ENCODE measurements at places on chromosomes 6 and 20. TPM values are rescaled to one million over a fixed set of nuclear protein-coding genes. Genes with fewer than 3 reads are reported as not detected.
A peak's percentile ranks its signal among the peaks of the same experiment; 100 is the strongest.

CALHM5 gene
- total RNA-seq = 1.4 TPM

GRCh38 chr6:29647927-29648642 is 8.8 kb upstream of the MOG start:
- no peaks in the 10 kb centered on the region for H3K36me3 ChIP-seq
- no peak for DNase-seq
- no peak overlapping the region for H3K4me3 ChIP-seq
- no peaks in the 10 kb centered on the region for H3K27me3 ChIP-seq

DNA sequence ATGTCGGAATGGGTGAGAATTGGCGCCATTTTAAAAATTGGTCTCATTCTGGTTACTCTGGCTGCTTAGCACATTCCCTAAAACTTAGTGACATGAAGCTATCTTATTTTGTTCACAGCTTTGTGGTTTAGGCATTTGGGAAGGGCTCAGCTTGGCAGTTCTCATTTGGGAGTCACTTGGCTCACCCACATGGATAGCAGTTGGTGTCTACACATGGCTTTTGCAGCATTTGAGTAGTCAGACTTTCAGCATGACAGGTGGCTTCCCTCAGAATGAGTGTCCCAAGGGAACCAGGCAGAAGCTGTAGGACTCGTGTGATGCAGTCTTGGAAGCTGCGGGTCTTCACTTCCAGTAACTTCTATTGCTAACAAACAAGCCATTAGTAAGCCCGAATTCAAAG is 64.6 kb downstream of the UST start:
- no peak for DNase-seq
- H3K27me3 ChIP-seq = no peaks in the 10 kb centered on the region
- H3K4me1 ChIP-seq = peaks cover 4% of the 10 kb centered on the region
- no peak overlapping the region for H3K4me3 ChIP-seq

- no peaks in the 10 kb centered on the region for H3K4me1 ChIP-seq
- no peak for DNase-seq
- no peaks in the 10 kb centered on the region for H3K36me3 ChIP-seq
- H3K27ac ChIP-seq = no peak overlapping the region
- no peaks in the 10 kb centered on the region for H3K27me3 ChIP-seq
Observed at GRCh38 chr20:60371384-60371783, 413.2 kb downstream of the CDH26 start.

DNA sequence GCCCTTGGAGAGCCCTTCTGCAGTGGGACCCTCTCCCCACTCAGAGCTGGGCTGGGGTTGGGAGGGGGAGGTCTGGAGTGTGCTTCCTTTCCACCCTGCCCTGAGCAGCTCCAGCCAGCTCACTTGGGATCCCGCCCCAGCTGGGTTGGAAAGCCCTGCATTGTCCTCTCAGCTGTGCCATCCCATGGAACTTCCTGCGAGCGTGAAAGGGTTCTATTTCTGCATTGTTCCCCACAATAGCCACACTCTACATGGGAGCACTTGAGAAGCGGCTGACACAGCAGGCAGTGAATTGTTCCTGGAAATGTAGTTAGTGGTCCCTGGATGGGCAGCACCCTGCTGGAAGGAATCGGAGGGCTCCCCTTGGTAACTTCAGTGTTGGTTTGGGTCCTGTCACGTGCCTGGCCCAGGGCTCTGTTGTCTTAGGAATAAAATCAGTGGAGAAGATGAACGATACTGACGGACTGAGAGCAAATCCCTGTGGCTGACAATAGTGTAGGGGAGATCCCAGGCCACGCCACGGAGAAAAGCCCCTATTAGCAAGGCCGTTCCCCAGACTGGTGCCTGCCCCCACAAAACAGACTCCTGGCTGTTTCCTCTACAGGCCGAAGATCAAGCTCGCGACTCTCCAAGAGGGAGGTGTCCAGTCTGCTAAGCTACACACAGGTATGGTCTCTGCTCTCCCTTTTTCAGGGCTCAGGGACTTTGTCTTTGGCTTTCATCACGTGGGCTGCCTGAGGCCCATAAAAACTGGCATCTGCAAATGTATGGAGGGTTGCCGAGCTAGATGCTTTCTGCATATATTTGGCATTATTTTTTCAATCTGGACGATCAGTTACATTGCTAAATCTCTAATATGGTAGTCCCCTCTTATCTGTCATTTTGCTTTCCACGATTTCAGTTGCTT is 18.8 kb downstream of the DNMT3B start:
- no peak overlapping the region for H3K27ac ChIP-seq
- H3K4me1 ChIP-seq = peaks cover 18% of the 10 kb centered on the region
- H3K27me3 ChIP-seq = no peaks in the 10 kb centered on the region
- no peaks in the 10 kb centered on the region for H3K36me3 ChIP-seq
- no peak for DNase-seq

SCGN gene
- not detected for total RNA-seq

- no peaks in the 10 kb centered on the region for H3K36me3 ChIP-seq
- peaks cover 6% of the 10 kb centered on the region for H3K27me3 ChIP-seq
- no peak overlapping the region for H3K27ac ChIP-seq
- H3K4me1 ChIP-seq = peaks cover 8% of the 10 kb centered on the region
- DNase-seq = no peak
Observed at GRCh38 chr6:14241255-14242070, 123.9 kb downstream of the CD83 start.

PRSS16 gene
- 16.2 TPM for total RNA-seq

DNA sequence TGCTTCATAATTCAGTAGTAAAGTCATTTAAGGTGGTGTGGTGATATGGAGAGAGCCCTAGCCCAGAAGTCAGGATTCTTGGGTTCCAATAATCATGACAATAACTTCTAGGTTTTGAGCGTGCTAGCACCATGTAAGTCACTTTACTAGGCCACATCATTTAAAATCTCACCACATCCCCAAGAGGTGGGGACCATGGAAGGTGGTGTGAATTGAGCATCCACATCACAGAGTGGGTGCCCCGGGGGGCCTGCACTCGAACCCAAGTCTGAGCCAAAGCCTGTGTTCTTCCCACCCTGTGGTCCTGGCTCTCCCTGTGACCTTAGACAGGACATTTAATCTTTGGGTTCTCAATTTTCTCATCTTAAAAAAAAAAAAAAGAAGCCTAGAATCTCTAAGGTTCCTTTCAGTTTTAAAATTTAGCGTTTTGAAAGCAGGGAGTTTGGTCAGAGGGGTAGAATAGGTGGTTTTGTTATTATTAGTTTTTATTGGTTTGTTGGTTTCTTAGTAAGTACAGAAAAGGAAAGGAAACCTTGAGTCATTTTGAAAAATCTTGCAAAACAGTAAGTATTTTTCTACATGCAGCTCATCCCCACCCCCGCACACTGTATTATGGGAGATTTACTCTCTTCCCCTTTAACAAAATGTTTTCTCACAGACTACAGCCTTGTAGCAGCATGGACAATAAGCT is 26.4 kb downstream of the ARMC2 start:
- peaks cover 4% of the 10 kb centered on the region for H3K4me1 ChIP-seq
- H3K36me3 ChIP-seq = peaks cover 22% of the 10 kb centered on the region
- no peaks in the 10 kb centered on the region for H3K27me3 ChIP-seq
- no peak overlapping the region for H3K27ac ChIP-seq
- no peak overlapping the region for H3K4me3 ChIP-seq

DNA sequence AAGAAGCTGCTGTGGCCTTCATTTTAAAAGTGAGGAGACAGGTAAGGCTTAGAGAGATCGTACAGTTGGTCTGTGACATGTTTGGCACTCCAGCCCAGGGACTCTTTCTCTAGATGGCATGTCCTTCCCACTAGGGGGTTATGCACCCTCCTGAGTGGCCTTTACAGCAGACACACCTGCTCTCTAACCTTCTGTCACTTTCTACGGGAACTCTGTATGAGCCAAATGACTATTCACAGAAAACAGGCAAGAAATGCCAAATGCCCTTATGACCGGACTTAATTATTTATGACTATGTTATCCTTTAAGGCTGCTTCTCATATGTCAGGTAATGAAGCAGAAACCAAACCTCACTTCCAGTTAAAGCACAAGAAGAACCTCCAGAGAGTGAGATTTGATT is 91.2 kb downstream of the MAP3K5 start:
- peaks cover 32% of the 10 kb centered on the region for H3K4me1 ChIP-seq
- no peaks in the 10 kb centered on the region for H3K27me3 ChIP-seq
- no peak for DNase-seq
- no peak overlapping the region for H3K27ac ChIP-seq
- H3K36me3 ChIP-seq = no peaks in the 10 kb centered on the region

KLHDC3 gene
- 95.1 TPM for total RNA-seq

SLC44A4 gene
- total RNA-seq = 0.66 TPM

CLVS2 gene
- total RNA-seq = 0.11 TPM

DNA sequence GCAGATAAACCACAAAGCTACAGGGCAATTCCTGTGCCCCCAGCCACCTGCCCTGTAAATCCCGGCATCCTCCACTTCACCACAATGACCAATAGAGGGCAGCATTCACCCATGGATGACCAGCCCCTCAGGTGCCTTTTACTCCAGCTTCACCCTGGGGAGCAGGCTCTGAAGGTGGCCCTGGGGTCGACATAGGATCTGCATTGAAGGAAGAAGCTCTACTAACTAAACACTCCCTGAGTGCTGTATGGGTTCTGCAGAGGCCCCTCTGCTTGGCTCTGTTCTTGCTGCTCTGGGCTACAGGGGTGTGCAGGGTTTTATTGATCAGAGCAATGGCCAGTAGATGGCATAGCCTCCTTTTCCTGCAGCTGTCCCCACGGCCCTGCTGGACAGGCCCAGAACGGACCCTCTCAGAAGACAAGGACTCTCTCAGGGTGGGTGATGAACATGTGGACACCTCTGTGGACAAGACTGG is 20.3 kb downstream of the CST4 start:
- DNase-seq = peak; percentile 63
- H3K27me3 ChIP-seq = no peaks in the 10 kb centered on the region
- no peaks in the 10 kb centered on the region for H3K36me3 ChIP-seq
- H3K4me3 ChIP-seq = no peak overlapping the region
- H3K4me1 ChIP-seq = no peaks in the 10 kb centered on the region
- H3K27ac ChIP-seq = no peak overlapping the region

GRCh38 chr6:55276745-55277530 is 50.3 kb upstream of the GFRAL start:
- H3K4me1 ChIP-seq = peaks cover 18% of the 10 kb centered on the region
- H3K27ac ChIP-seq = peak overlapping the region; percentile 68
- DNase-seq = peak; percentile 45
- H3K4me3 ChIP-seq = peak overlapping the region; percentile 61

DNA sequence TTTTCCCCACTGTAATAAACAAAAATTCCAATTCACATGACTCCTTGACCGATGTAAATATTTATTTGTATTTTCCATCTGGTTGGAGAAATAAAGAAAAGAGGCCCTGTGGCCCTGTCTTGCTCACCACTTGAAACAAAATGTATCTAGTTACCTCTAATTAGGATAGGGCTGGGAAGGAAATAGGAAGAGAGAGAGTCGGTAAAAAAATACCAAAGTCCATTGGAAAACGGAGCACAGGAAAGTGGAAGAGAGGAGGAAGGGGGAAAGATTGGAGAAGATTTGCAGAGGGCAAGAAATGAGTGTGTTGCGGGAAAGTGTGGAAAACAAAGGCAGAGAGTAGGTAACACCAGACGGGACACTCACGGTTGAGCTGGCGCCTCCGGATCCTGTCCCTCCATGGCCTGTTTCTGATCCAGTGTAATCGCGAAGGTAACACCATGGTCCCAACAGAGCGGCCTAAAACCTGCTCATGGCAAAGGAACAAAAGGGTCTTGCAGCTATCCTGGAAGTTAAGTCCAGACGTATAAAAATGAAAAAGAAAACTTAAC is 105.8 kb upstream of the RIPOR2 start:
- H3K27me3 ChIP-seq = no peaks in the 10 kb centered on the region
- H3K36me3 ChIP-seq = no peaks in the 10 kb centered on the region
- no peak for DNase-seq
- no peaks in the 10 kb centered on the region for H3K4me1 ChIP-seq
- H3K4me3 ChIP-seq = no peak overlapping the region
- no peak overlapping the region for H3K27ac ChIP-seq

DNA sequence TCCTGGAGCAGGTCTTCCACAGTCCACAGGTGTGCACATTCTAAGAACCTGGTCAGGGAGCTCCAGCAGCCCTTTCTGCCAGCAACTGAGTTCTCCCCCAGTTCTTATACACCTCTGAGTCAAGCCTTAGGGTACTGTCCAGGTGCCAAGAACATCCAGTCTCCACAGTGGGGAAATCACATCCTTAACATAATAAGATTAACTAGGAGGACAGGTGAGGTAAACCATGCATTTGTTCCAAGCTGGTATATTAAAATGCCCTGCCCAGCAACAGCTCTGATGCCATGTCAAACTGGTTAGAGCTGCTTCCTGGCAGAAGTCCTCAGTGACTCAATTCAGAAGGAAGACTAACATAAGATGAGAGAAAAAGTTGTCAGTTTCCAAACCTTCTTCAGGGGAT is 303.9 kb upstream of the SGK1 start:
- peaks cover 1% of the 10 kb centered on the region for H3K27me3 ChIP-seq
- no peak for DNase-seq
- no peaks in the 10 kb centered on the region for H3K36me3 ChIP-seq

- H3K36me3 ChIP-seq = peaks cover 3% of the 10 kb centered on the region
- no peaks in the 10 kb centered on the region for H3K27me3 ChIP-seq
- H3K27ac ChIP-seq = peak overlapping the region; percentile 83
Observed at GRCh38 chr6:34665019-34665418, 31.5 kb downstream of the ILRUN start.

TIAM2 gene
- total RNA-seq = 14.4 TPM

- H3K27ac ChIP-seq = peak overlapping the region; percentile 43
- peaks cover 21% of the 10 kb centered on the region for H3K4me1 ChIP-seq
- H3K4me3 ChIP-seq = peak overlapping the region; percentile 57
- DNase-seq = no peak
Observed at GRCh38 chr20:50189681-50190250, 864 bp upstream of the CEBPB start.

DNA sequence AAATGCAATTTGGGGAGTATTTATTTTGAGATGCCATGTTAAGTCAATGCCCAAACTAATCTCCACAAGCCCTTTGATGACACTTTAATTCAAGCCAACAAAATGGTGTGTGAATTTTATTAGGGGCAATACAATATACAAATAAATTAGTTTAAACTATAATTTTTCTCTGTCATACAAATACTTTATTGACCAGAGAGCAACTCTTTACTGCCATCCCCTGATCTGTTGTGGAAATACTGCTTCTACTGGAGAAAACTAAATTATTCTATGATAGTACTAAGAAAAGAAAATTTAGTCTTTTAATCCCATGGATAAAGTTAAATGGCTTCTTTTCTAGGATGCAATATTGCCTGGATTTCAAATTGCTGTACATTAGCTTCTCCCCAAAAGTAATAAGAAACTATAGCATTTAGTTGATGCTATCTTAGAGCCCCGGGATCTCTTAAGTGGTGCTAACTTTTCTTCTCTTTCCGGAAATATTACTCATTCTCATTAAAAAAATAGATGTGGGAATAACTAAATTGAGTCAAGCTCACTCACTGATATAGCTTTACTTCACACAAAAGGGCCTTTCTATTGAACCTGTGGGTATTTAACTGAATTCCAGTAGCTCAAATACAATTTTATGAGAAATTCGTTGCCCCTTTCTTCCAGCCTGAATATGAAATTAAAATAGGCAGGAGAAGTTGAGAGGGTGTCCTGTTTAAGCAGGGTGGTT is 49.2 kb downstream of the SMPDL3A start:
- DNase-seq = no peak
- H3K27me3 ChIP-seq = peaks cover 3% of the 10 kb centered on the region
- H3K36me3 ChIP-seq = no peaks in the 10 kb centered on the region
- no peak overlapping the region for H3K27ac ChIP-seq
- no peak overlapping the region for H3K4me3 ChIP-seq
- H3K4me1 ChIP-seq = peaks cover 28% of the 10 kb centered on the region

ARMC12 gene
- 4.9 TPM for total RNA-seq

NR2E1 gene
- not detected for total RNA-seq

All from mesothelial cell of epicardium (in vitro differentiated cells).